Stimulated activated naive CD4-positive, alpha-beta T cell (primary cell): ENCODE measurements at places on chromosomes 1 and 21.

DNA sequence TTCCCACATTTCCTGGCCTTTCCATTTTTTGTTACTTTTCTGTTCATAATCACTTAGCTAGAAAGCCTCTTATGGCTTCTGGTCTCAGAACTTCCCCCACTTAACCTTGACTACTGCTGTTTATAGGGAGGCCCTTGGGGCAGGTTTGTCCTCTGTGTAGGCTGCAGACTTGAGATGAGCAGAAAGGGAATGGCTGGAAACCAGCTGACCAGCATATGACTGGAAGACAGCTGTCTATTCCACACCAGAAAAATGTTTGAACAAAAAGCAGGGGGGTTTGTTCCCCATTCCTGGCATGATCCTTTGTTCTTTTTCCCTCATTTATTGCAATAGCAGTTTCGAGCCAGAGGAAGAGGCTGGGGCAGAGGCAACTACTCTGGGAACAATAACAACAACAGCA, 4.9 kb upstream of the SH3D21 start:
- DNase-seq, result no peak

GRCh38 chr1:200474633-200475032, 64.8 kb upstream of the ZNF281 start:
- no peak for DNase-seq

GRCh38 chr1:194366705-194367104, 1180.3 kb upstream of the B3GALT2 start:
- DNase-seq, result no peak

DNA sequence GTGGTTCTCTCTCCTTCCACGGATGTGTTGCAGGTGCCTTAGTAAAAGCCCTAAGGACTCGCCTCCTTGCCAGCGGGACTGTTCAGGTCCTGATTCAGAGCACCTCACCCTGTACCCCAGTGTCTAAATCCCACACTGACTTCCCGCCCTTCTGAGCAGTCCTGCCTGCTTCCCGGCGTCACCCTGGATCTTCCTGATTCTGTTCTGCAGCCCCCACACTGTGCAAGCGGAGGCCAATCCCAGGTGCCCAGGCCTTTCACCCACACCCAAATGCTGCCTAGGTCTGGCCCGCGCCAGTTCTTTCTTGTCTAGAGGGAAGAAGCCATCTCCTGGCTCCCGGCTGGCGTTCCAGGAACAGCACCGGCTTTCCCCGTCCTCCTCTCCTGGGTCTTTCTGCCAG, 95.9 kb upstream of the GALNT2 start:
- no peak for DNase-seq

DNA sequence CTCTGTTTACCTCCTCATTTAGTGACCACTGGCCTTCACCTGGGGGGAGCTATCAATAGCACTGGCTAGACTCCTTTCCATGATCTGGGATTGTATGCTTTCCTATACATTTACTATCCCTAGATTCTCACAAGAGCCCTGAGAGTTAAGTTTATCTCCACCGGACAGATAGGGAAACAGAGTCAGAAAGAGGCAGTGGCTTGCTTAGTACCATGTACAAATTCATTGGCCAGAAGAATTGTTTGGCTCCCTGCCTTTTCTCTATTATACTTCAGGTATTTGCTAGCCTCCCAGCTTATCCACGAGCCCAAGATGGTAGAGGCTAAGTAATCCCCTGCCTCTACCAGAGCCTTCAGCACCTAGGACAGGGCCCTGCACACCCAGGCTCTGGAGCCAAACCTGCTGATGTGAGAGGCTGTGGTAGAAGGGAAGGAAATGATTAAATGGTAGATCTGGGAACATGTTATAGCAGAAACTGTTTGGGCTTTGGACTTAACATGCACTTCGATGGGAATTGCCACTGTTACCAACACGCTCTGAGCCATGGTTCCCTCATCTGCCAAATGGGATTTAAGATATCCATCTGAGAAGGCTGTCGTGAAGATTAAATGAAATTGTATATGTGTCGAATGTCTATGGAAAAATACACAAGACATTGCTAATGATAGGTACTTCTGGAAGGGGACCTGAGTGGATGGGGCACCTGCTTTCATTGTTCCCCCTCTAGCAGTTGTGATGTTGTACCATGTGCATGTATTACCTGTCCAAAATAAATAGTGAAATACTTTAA, 3.1 kb upstream of the BLACAT1 start:
- peak; percentile 11 for DNase-seq

GRCh38 chr1:96927125-96927524, 205.5 kb downstream of the PTBP2 start:
- no peak for DNase-seq

- no peak for DNase-seq
Measured at GRCh38 chr1:205837382-205837970, 12.5 kb downstream of the PM20D1 start.

- DNase-seq, result no peak
Measured at GRCh38 chr1:214402613-214403083, 121.7 kb downstream of the SMYD2 start.

DNA sequence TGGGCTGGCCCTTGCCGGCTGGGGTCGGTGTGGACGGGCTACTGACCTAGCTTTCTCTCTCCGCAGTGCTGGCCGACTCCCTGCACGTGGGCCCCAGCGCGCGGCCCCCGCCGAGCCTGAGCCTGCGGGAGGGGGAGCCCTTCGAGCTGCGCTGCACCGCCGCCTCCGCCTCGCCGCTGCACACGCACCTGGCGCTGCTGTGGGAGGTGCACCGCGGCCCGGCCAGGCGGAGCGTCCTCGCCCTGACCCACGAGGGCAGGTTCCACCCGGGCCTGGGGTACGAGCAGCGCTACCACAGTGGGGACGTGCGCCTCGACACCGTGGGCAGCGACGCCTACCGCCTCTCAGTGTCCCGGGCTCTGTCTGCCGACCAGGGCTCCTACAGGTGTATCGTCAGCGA, 34.9 kb downstream of the PTGFRN start:
- DNase-seq, result no peak
